ENCODE measurements at places on chromosomes 11 and 22.

- DNase-seq, result no peak
Observed at GRCh38 chr11:32940865-32941264, 48.3 kb downstream of the QSER1 start.

DNA sequence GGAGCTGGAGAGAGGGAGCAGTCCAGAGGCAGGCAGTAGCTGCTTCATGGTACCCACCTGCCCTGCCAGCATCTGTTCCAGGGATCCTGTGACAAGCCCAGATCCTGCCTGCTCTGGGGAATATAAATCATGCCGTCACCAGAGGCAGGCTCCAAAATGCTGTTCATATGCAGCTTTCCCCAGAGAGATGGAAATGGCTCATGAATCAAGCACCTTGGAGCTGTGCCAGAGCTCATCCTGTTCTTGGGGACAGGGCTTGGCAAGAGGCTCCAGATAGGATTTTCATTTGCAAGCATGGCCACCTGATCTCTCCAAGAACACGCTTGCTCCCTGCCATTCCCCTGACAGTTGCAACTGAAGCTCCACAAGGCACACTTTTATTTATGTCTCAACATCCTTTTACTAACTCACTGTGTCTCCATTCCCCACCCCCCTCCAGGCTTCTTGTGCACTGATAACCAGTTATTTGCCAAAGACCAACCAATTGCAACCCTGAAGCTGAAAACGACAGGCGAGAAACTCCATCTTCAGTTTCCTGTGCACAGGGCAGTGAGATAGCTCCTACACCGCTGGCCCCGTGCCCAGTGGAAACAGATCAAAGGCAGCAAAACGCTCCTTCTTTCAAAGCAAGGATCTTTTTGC lies 115.8 kb upstream of the PITPNB start:
- no peak for DNase-seq

- no peak for DNase-seq
Observed at GRCh38 chr11:131667566-131667965, 297.2 kb downstream of the NTM start.

- DNase-seq, result no peak
Observed at GRCh38 chr22:22779213-22779612, 108.4 kb upstream of the IGLL5 start.

GRCh38 chr11:92628401-92629292 lies 340.8 kb upstream of the MTNR1B start:
- no peak for DNase-seq

DNA sequence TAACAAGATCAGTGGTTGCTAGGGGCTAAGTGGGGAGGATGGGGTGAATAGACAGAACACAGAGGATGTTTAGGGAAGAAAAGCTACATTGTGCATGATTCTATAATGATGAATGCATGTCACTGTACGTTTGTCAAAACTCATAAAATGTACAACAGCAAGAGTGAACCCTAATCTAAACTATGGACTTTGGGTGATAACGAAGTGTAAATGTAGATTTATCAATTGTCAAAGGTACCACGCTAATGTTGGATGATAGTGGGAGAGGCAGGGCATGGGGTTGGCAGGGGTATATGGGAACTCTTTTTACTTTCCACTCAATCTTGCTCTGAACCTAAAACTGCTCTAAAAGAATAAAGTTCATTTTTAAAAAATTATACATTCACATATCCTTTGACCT lies 21.3 kb upstream of the SLC5A1 start:
- no peak for DNase-seq

- DNase-seq, result no peak
Observed at GRCh38 chr11:66026017-66026529, at the start of gene CATSPER1. TSS of gene CATSPER1 (minus strand) at chr11:66026479. CDS start at chr11:66026379, 100 bp downstream.

GRCh38 chr11:69131121-69131566 lies 24.6 kb upstream of the SMIM38 start:
- no peak for DNase-seq

DNA sequence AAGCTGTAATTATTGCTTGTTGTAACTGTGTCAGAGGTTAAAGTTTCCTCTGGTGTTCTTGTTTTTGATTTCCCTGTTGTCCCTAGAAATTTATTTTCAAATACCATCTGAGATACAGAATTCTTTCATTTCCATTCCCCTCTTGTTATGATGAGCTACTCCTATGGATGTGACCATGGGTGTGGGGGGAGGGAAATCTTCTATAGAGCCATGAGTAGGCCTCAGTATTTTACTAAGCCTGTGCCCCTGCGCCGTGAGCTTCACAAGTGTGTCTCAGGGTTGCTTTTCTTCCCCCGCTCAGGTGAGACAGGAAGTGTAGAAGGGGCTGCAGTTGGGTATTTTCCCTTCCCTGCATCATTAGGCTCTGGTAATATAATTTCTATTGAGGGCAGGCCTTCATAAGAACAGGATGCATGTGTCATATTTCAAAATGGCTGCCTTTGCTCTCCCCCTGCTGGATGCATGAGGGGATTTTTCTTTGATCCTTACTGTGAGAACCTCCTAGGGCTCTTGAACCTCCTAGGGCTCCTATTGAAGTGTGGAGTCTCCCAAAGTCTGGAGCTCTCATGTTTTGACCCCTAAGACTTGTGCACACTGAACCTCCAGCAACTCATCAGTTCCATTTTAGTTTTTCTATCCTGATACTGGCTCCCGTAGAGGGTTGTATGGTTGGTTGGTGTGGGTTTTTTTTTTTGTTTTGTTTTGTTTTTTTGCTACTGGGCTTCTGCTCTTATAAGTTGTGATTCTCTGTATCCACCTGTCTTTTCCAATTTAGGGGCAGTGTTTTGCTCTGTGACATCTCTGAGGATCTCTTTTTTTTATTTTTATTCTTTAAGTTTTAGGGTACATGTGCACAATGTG lies 658.2 kb downstream of the NTM start:
- DNase-seq, result no peak

DNA sequence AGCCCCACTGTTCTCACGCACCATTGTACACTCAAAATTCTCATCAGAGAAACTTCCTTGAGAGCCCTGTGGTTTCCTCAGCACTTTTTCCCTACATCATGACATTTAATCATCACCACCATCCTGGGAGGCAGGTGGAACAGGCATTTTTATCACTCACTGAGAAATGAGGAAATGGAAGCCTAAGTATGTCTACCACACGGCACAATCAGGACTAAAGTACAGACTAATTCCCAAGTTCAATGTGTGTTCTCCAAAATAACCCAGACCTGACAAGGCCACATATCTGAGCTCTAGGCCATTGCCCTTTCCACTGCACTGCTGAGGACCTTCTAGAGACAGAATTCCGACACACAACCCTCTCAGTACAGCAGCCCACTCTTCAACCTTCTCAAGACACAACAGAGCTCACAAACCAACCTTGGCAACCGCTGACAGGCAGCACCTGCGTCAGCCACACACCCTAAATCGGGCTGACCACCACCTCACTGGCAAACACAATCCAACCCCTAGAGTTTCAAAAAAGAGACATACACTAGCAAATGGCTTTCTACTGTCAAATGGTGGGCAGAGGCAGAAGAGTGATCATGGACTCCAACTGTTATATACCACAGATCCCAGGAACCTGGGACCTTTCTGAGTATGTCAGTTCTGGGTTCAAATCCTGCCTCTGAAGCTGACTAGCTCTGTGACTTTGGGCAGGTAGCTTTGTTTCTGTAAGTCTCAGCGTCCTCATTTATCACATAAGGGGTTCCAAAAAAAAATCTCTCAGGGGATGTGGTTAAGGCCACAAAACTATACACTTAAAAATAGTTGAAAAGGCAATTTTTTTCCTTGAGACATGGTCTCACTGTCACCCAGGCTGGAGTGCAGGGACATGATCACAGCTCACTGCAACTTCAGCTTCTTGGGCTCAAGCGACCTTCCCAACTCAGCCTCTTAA lies 16.3 kb downstream of the SMCO4 start:
- DNase-seq, result no peak

DNA sequence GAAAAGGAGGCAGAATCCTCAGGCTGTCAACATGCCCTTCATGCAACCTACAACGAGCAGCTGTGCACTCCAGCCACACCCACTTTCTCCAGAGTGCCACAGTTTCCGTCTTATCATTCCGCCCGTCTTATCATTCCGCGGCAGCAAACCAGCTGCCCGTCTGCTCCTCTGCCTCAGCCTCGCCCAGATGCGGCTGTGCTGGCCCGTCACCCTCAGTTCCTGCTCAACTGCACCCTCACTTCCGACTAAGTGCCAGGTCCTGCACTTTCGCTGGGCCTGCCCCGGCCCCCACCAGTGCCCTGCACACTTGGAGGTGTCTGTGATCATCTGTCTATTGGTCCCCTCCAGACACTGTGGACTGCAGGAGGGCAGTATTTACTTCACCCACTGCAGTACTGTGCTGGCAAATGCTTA lies 43.7 kb downstream of the MICAL3 start:
- no peak for DNase-seq

DNA sequence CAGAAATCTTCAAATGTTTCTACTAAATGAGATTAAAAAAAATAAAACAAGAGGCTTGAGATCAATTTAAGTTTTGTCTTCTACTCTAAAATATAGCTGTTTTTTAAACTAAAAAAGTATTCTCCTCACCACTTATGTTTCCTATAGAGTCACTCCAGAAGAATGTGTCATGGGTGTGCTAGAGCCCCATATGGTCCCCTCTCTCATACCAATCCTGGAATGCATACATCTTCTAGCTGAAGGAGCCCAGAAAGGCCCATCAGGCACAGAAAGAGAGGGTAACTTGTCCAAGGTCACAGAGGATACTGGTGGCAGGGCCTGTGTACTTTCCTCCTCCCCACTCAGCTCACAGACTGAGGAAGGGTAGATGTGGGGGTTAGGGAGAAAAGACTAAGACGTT lies 34.4 kb downstream of the RELT start:
- DNase-seq, result no peak

GRCh38 chr22:19615001-19615461 lies 90.8 kb upstream of the CLDN5 start:
- DNase-seq, result no peak

- no peak for DNase-seq
Observed at GRCh38 chr22:25085930-25086901, 113.4 kb upstream of the CRYBB3 start.

DNA sequence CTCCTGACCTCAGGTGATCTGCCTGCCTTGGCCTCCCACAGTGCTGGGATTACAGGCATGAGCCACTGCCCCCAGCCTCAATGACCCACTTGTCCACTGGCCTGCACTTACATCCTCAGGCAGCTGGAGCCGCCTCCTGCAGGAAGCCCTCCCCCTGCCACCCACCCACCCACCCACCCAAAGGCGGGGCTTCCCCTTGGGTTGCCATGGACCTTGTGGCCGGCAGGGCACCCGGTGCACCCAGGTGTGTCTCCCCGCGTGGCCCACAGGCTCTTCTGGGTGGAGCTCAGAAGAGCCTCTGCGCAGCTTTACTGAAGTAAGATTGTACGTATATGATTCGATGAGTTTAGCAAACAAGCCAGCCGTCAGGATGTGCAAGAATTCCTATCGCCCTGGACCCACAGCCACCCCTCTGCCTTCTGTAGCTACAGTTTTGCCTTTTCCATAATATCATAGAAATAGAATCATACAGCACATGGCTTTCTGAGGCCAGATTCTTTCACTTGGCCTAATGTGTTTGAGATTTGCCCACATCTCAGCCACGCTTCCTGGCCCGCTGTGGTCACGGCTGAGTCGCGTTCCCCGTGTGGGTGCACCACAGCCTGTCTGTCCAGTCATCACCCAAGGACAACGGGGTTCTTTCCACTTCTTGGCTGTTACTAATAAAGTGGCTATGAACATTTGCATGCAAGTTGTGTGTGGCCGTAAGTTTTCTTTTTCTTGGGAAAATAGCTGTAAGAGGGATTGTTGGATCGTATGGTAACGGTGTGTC lies 5.3 kb upstream of the BRSK2 start:
- no peak for DNase-seq

GRCh38 chr11:60625262-60625661 lies 74.2 kb upstream of the MS4A8 start:
- no peak for DNase-seq

- DNase-seq, result no peak
Observed at GRCh38 chr22:42611051-42611450, 3.6 kb downstream of the POLDIP3 start.

- no peak for DNase-seq
Observed at GRCh38 chr11:12358302-12359188, 18.8 kb upstream of the PARVA start.

DNA sequence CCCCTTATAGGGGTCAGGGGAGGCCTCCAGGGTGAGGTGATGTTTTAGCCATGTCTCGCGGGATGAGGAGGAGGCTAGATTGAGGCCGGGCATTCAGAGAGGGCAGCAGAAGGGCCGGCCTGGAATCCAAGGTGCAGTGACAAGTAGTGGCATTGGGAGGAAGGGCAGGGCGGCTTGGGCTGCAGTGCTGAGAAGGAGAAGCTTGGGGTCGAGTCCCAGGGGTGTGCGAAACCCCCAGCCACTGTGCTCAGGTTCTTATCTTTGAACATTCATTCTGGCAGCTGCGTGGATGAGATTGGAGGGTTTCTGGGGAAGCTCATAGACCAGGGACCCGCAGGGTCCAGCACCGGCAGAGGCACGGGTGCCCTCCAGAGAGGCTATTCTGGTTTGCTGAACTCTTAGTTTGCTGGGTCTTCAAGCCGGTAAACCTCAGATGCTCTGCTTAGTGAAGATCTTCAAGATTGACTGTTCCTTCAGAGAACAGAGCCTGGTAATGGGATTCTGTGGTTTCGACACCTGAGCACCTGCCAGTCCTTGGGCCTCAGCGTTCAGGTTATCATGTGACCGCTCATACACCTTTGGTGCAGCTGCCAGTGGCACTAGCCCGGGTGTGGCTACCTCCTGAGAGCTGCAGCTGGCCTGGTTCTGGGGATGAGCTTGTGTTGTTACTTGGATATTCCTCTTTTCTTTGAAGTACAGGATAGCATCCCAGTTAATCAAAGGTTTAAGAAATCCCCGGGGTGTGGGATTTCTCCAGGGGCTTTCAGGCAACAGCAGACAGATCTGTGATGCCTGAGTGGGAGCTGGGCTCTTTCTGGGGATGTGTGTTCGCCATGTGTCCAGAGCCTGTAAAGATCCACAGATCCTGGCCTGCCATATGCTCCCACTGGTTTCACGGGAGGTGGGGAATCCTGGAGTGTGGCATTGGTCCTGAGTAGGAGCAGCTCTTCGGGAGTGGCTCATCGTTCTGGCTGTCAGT lies 152.8 kb downstream of the TBC1D22A start:
- DNase-seq, result no peak

- no peak for DNase-seq
Observed at GRCh38 chr11:97259884-97260283, 870.1 kb downstream of the JRKL start.

- no peak for DNase-seq
Observed at GRCh38 chr11:67615728-67616430, 9.1 kb downstream of the NDUFV1 start.

- DNase-seq, result no peak
Observed at GRCh38 chr11:111309215-111309915, 11.0 kb downstream of the POU2AF3 start.

DNA sequence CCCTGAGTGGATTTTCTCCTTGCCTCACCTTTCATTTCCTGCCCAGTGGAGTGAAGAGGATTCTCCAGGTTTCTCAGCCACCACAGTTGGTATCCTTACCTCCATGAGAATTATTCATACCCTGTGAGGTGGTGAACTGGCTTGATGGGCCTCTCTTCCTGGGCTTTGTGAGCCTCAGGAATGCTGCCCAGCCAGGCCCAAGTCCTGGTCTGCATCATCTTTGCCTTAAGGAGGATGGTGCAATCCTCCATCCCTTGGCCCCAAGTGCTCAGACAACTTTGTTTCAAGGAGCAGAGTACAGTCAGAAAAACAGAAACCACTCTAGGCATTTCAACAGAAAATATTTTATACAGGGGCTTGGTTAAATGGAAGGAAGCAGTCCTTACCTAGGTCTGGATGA lies 114.2 kb upstream of the CADM1 start:
- DNase-seq, result no peak

All from AG09319 (cell line).